ENCODE measurements at places on chromosomes 7 and 10.

DNA sequence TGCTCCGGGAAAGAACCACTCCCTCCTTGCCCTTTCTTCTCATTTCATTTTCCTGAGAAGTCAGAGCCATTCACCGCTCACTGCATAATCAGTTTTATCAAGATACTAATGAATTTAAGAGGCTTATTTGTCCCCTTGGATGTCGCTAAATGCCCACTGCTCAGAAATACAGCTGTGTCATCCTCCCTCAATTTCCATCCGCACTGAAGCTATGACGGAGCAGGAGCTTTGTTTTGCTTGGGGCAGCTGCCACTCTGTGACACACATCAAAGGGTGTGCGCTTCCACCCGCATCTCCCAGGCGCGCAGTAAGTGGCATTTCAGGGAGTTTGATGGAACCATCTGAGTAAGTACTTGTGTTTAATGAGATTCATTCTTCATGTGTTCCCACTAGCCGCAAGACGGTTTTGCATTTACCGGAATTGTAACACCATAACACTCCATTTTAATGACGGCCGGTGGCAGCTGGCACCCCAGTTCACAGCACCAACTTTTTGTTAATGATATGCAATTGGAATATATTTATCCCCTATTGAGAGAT lies 103.8 kb upstream of the PARD3 start:
- peak; percentile 28 for DNase-seq

GRCh38 chr10:121751191-121751760 lies 153.0 kb upstream of the FGFR2 start:
- DNase-seq, result no peak

DNA sequence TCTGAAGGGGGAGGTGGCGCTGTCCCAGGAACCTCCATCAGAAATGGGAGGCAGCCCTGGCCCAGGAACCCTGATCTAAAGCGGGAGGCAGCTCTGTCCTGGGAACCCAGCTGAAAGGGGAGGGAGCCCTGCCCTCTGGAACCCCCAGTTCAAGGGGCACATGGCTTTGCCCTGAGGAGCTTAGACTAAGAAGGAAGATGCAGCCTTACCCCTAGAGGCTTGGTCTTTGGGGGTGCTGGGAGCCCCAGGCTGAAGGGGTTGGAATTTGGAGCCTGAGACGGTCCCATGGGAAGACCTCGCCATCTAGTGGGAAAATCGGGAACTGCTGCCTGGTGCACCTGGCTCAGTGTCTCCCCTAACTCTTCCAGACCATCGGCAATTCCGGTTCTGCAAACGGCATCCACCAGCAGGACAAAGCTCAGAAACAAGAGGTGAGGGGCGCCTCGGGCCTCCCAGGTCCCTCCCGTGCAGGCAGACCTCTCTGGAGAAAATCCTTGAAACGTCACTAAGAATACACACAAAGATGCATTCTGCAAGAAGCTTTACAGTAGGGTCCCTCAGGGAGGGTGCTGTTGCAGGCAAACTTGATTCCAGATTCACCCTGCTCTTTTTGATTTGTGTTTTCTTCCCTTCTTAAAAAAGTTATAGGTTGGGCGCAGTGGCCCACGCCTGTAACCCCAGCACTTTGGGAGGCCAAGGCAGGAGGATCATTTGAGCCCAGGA lies 52.4 kb upstream of the GTF2IRD1 start:
- peak; percentile 9 for DNase-seq

DNA sequence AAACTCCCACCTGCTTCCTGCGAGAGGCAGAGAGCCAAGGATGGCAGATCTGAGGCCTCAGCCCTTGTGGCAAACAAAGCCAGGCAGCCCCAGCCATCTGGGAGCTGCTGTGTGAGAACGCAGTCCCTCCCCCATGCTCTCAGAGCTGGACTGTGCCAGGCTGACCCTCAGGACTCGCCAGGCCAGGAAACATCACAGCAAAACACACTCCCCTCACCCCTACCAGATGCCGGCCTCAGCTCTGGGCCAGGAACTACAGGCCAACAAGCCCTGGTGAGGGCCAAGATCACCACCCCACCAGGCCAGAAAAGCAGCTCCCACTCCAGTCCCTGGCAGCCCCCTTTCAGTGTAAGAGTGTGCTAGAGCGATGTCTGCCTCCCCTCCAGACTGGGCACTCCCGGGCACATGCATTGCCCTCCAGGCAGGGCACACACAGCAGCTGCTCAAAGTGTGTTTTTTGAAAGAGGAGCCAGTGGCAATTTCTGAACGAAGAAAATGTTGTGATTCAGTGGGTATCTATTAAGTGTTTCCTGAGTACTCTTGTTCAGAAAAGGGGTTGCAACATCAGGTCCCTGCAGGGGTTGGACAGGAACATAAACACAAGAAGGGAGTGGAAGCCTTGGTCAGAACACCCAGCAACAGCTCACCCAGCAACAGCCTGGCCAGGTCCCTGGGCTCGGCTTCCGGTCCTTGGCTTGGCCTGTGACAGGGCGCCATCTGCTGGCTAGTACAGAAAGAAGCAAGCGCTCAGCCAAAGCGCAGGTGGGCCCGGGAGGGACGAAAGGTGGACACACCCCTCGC lies 18.3 kb downstream of the LRRC20 start:
- DNase-seq, result peak; percentile 52

GRCh38 chr10:123808906-123809305 lies 82.7 kb downstream of the CPXM2 start:
- DNase-seq, result no peak
